ENCODE measurements at places on chromosomes 4 and X.

GRCh38 chr4:16120720-16121119 is 36.9 kb upstream of the PROM1 start:
- DNase-seq, result no peak

DNA sequence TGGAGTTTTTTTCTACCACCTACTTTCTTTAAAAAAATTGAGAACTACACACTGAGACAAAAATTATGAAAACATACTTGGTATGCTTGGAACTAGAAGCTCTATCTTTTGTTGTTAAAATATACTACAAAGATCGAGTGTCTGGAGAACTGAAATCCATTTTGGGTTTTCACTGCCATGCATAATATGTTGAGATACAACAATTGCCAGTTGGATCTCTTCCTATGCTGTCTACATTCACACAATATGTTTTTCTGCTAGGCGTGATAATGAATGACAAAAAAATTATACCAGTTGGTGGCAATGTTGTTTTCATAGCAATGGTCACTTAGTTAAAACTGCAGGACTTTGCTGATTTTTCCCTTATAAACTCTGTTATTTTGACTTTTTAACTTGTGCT is 605.4 kb upstream of the LCORL start:
- no peak for DNase-seq

GRCh38 chrX:114058988-114059418 is 524.9 kb upstream of the HTR2C start:
- no peak for DNase-seq

GRCh38 chr4:37451656-37452055 is 207.1 kb downstream of the NWD2 start:
- DNase-seq, result no peak

DNA sequence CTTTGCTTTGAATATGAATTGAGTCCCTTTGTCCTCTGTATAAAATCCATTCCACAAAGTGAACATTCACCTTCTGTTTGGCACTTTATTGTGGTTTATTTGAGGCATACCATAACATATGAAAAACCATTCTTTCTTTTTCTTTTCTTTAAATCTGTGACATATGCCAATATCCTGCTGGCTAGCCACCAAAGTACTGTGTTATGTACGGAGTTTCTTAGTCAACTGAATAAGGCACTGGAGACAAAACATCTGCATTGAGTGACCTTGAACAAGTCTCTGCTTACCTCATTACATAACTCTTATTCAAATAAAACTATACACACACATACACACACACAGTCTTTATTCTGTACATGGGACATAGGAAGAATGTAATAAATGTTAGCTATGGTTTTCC is 872.8 kb downstream of the C4orf33 start:
- DNase-seq, result no peak

DNA sequence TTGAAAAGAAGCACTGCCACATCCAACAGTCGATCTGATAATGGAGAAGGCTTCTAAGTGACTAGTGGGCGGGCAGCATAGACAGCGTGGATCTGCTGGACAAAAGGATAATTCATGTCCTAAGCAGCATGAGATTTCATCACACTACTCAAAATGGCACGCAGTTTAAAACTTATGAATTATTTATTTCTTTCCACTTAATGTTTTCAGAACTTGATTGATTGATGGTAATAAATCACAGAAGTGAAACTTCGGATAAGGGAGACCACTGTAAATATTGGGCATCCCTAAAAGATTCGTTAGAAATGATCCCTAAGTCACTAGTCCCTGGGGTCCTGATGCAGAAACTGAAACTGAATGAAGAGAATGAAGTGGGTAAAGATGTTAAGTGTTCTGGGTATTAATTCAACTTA is 93.0 kb upstream of the ANK2 start:
- no peak for DNase-seq

GRCh38 chr4:79047316-79047715 is 108.1 kb upstream of the PAQR3 start:
- no peak for DNase-seq

Data from NCI-H2081 treated with DMSO at 0.1 percent for 48 hours (cell line).